Thyroid gland (tissue), 4 donors: ENCODE measurements at places on chromosomes 2 and 18. TPM values are rescaled to one million over a fixed set of nuclear protein-coding genes. Genes with fewer than 3 reads are reported as not detected.

DNA sequence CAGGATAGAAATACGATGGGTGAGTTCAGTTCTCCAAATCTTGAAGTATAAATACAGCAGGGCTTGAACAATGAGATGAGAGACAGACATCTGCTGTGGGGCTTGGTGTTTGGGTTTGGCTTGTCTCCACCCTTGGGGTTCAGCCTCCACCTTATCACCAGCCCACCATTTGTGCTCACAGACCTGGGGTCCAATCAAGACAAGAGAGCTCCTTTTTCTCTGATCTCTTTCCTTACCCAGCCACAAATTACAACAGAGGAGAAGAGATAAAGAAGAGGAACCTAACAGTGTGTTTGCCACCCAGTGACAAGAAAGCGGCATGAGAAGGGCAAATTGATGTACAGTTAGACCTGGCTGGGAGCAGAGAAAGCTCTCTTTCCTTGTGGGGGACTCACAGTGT is 204.5 kb upstream of the CXCR4 start:
- no peaks in the 10 kb centered on the region for H3K36me3 ChIP-seq
- H3K4me3 ChIP-seq, result no peak overlapping the region
- no peaks in the 10 kb centered on the region for H3K4me1 ChIP-seq
- H3K27me3 ChIP-seq, result no peaks in the 10 kb centered on the region
- H3K27ac ChIP-seq, result no peak overlapping the region
- no peak for DNase-seq

Gene PTPN4
- total RNA-seq, result 131 TPM

DNA sequence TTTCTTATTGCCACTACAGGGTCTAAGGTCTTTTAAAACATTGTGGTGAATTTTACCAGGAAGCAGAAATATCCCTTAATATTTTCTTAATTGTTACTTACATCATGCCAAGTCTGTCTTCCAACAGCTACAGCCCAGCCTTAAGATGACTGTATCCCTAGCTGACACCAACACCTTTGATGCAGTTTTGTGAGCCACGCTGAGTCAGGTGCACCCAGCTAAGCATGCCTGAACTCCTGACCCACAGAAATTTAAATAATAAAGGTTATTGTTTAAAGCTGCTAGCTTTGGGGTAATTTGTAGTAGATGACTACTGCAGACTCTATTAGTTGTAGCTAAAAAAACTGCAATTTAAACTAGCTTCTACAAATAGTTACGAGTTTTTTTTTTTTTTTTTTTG is 1757.9 kb upstream of the LRRTM1 start:
- H3K36me3 ChIP-seq, result no peaks in the 10 kb centered on the region
- DNase-seq, result no peak
- no peaks in the 10 kb centered on the region for H3K4me1 ChIP-seq
- H3K27ac ChIP-seq, result no peak overlapping the region

DNA sequence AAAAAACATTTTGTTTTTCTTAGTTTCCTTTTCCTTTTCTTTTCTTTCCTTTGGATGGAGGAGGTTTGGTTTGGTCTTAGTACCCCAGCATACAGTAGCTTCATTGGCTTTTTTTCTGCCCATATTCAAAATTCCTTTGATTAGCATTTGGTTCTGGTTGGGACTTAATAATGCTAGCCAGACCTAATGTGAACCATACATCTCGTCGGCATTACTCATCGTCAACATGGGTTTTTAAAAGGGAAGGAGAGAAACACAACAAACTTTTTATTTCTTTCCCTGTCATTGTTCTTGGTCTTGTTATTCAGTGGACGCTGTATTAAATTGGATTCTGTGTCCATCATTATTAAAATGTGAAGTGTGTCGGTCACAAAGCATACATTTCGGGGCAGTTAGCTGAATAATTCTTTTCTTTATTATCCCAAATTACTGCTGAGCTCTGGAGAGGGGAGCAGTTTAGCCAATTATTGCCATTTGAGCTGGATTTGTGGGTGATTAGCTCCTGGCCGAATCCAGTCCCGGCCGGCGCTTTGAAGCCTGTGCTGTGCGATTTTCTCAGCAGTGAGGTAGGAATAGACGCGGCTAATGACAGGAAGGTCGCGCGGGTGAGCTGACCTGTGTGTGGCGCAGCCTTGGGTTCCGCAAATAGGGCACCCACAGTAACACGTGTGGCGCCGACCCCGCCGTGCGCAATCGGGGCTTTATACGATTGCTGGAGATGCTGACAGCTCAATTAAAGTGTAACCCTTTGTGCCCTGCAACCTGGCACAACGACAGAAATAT is 303.3 kb downstream of the GBX2 start:
- no peak overlapping the region for H3K27ac ChIP-seq
- no peaks in the 10 kb centered on the region for H3K27me3 ChIP-seq
- H3K36me3 ChIP-seq, result no peaks in the 10 kb centered on the region
- H3K4me1 ChIP-seq, result peaks cover 9% of the 10 kb centered on the region
- DNase-seq, result no peak
- H3K4me3 ChIP-seq, result no peak overlapping the region

Gene RFX8
- not detected for total RNA-seq

DNA sequence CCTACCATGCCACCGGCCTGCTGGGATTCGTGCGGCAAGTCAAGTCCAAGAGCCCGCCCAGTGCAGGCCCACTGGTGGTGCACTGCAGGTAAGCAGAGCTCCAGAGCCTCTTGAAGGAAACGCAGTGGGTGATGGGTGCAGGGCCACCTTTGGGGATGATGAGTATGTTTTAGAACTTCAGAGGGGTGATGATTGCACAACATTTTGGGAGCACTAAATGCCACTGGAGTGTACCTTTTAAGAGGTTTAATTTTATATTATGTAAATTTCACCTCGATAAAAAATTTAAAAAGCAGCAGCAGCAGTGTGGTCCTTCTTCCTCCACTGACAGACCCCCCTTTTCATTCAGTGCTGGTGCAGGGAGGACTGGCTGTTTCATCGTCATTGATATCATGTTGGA is 233.1 kb upstream of the RAB12 start:
- H3K4me3 ChIP-seq, result no peak overlapping the region
- no peak overlapping the region for H3K27ac ChIP-seq
- H3K27me3 ChIP-seq, result no peaks in the 10 kb centered on the region
- no peaks in the 10 kb centered on the region for H3K4me1 ChIP-seq
- peaks cover 17% of the 10 kb centered on the region for H3K36me3 ChIP-seq

DNA sequence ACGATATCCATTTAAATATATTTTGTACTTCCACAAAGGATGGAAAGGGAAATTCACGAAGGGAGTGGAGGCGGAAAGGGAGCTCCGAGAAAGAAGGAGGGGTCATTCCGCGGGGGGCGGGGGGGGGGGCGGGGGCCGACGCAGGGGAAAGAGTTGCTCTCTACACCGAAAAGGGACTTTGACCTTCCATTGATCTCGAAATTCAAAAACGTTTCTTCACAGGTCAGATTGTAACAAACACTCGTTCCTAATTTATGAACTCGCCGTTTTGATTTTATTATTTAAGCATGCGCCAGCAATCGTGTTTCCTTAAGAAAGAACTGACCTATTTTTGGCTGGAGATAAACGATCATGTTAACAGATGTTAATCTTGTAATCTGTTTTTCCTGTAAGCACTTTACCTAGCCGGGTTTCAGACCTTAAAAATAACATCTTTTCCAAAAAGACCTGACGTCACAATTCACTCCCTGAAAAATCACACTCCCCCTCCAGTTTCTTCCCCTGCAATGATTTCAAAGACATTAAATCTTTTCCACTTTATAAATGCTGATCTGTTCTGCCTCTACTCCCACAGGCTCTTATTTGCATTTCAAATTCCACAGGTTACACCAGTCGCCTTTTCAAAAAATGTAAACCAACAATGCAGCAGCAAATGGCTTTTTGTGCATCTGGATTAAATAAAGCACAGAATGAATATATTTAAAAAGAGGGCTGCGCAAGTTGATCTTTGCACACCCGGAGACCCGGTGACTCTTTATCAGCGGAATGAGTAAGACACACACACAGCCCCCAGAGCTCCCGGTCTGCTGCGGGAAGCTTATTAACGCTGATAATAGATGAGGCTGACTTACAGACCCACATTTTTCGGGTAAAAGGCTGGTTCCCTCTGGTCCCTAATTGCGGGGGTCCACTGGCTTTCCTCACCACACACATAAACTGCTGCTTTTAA is 1.6 kb downstream of the ZNF516 start:
- peak overlapping the region; percentile 93 for H3K4me3 ChIP-seq
- no peaks in the 10 kb centered on the region for H3K27me3 ChIP-seq
- DNase-seq, result peak; percentile 17
- peaks cover 13% of the 10 kb centered on the region for H3K4me1 ChIP-seq
- H3K36me3 ChIP-seq, result no peaks in the 10 kb centered on the region

GRCh38 chr2:144162652-144163051 is 357.3 kb downstream of the ZEB2 start:
- H3K27ac ChIP-seq, result no peak overlapping the region
- no peaks in the 10 kb centered on the region for H3K4me1 ChIP-seq
- no peak overlapping the region for H3K4me3 ChIP-seq
- H3K27me3 ChIP-seq, result no peaks in the 10 kb centered on the region
- DNase-seq, result peak; percentile 58

GRCh38 chr2:185475914-185476313 is 262.7 kb upstream of the FSIP2 start:
- no peaks in the 10 kb centered on the region for H3K36me3 ChIP-seq
- H3K27me3 ChIP-seq, result no peaks in the 10 kb centered on the region
- H3K27ac ChIP-seq, result no peak overlapping the region
- H3K4me3 ChIP-seq, result no peak overlapping the region
- DNase-seq, result no peak

- no peak for DNase-seq
- H3K27ac ChIP-seq, result no peak overlapping the region
- H3K27me3 ChIP-seq, result no peaks in the 10 kb centered on the region
- no peaks in the 10 kb centered on the region for H3K4me1 ChIP-seq
These were observed 100.9 kb downstream of the FHOD3 start for GRCh38 chr18:36398419-36398818.

DNA sequence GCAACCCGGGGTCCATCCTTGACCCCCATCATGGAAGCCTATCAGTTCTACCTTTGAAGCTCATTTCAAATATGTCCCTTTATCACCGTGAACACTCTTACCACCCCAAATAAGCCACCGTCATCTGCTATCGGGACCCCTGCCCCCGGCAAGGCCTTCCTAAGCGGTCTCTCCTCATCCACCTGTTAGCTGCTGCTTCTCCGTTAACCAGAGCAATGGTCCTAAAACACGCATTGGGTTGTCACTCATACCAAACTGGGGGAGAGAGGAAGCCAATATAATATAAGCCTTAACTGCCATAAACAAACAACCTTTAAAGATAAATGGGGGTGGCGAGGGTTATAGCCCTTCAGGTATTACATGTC is 680 bp downstream of the ASNSD1 start:
- peaks cover 17% of the 10 kb centered on the region for H3K4me1 ChIP-seq
- no peaks in the 10 kb centered on the region for H3K27me3 ChIP-seq
- H3K27ac ChIP-seq, result peak overlapping the region; percentile 92
- H3K4me3 ChIP-seq, result peak overlapping the region; percentile 76

Gene KIF1A
- 1.7 TPM for total RNA-seq

DNA sequence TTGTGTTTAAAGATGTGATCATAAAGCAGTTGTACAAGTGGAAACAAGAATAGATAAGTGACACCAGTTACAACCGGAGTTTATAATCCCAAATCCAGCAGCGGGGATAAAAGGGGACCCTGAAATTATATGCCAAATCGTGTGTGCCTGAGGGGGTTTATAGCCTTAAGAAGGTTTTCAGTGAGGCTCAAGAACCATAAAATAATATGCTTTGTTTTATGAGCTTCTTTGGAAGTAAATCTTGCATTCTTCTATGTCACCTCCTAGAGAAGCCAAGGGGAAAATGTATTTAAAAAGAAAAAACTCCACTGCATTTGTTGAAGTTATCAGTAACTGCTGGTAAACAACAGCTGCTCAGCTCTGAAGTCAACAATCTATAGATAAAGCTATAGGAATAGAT is 25.8 kb upstream of the MAP3K20 start:
- no peak overlapping the region for H3K4me3 ChIP-seq
- H3K27ac ChIP-seq, result peak overlapping the region; percentile 24
- peaks cover 4% of the 10 kb centered on the region for H3K4me1 ChIP-seq
- H3K27me3 ChIP-seq, result no peaks in the 10 kb centered on the region

DNA sequence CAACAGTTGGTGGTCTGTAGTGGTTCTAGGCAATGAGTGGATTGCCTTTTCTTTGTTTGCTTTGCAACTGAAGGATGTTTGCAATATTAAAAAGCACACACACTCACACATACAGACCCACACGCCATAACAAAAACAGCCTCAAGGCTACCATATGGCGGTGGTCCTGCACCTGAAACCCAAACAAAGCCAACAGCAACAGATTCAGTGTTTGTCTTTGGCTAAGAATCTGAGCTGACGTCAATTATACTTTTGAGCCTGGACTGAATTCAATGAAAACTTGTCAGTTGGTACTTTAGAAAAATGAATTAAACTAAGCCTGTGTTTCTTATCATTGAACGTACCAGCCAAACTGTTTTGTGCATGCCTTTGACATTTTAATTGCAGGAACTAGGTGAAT is 65.0 kb upstream of the NYAP2 start:
- H3K27me3 ChIP-seq, result no peaks in the 10 kb centered on the region
- H3K36me3 ChIP-seq, result no peaks in the 10 kb centered on the region
- H3K27ac ChIP-seq, result no peak overlapping the region
- no peak overlapping the region for H3K4me3 ChIP-seq
- DNase-seq, result no peak

GRCh38 chr2:71852141-71852711 is 295.4 kb downstream of the CYP26B1 start:
- no peaks in the 10 kb centered on the region for H3K4me1 ChIP-seq
- no peak overlapping the region for H3K27ac ChIP-seq
- H3K4me3 ChIP-seq, result no peak overlapping the region
- DNase-seq, result no peak

- H3K27ac ChIP-seq, result peak overlapping the region; percentile 71
- no peaks in the 10 kb centered on the region for H3K27me3 ChIP-seq
- no peaks in the 10 kb centered on the region for H3K36me3 ChIP-seq
These were observed 114.9 kb downstream of the EIPR1 start for GRCh38 chr2:3262437-3263388.

GRCh38 chr2:130823886-130824491 is 12.7 kb upstream of the ARHGEF4 start:
- no peaks in the 10 kb centered on the region for H3K27me3 ChIP-seq
- no peak overlapping the region for H3K4me3 ChIP-seq
- H3K27ac ChIP-seq, result no peak overlapping the region
- H3K4me1 ChIP-seq, result peaks cover 30% of the 10 kb centered on the region
- H3K36me3 ChIP-seq, result no peaks in the 10 kb centered on the region

DNA sequence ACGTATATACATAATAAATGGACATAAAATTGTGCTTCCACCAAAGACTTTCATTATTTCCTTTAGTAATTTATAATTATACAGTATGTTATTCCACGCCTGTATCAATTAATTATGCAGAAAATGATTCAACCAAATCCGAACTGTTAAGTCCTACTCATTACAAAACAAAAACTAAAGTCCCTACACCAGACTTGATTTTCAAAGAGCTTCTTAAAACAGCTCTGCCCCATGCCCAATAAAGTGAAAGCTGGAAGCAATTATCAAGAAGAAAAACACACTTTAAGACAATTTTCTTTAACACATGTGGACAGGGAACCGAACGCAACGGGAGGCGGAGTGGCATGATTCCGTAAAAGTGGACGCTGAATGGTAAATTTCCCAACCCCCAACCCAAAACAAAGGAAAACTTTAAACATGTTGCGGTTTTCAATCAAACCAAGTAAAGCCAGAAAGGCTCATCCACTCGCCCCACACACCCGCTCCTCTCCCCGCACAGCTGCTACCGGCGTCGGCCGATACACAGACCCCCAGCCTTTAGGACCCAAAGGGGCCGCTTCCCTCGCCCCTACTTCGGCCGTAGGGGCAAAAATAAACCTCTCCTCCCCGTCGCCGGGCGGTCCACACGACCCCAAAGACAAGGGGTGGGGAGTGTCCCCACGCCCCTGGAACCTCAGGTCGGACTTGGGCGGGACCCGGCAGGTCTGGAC is 705 bp downstream of the YES1 start:
- H3K27me3 ChIP-seq, result no peaks in the 10 kb centered on the region
- H3K4me1 ChIP-seq, result peaks cover 13% of the 10 kb centered on the region
- H3K4me3 ChIP-seq, result peak overlapping the region; percentile 96
- H3K36me3 ChIP-seq, result no peaks in the 10 kb centered on the region
- peak; percentile 24 for DNase-seq
